Activated CD4-positive, alpha-beta memory T cell treated with anti-CD3 and anti-CD28 coated beads for 36 hours (primary cell): ENCODE measurements at places on chromosomes 16 and 17. TPM values are rescaled to one million over a fixed set of nuclear protein-coding genes. Genes with fewer than 3 reads are reported as not detected.

Gene TEX2
- 12.1 TPM for total RNA-seq

Gene TVP23A
- not detected for total RNA-seq

DNA sequence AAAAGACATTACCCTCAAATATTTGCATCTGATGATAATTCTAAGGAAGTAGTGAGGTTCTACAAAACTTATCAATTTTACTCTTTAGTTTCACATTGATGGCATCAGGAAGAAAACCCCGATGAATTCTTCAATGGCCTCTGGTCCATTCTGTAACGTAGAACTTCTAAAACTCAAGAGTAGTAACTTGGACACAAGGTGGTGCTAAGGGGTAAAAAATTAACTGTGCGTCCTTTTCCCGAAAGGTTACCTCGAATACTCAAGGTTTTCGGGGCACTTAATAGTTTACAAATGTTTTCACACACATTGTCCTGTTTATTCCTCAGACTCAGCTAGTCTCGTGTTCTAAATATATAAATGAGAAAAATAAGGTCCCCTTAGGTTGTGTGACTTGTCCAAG is 517.3 kb upstream of the ZFHX3 start:
- no peak for DNase-seq

- DNase-seq: no peak
Observed at GRCh38 chr16:85317704-85318103, 205.4 kb upstream of the CIBAR2 start.

GRCh38 chr17:77316191-77316641 is 175.4 kb downstream of the SEC14L1 start:
- no peak for DNase-seq

- DNase-seq: no peak
Observed at GRCh38 chr16:86249631-86250030, 260.7 kb upstream of the FOXF1 start.

GRCh38 chr16:54107583-54108202 is 178.9 kb downstream of the IRX3 start:
- DNase-seq: no peak

GRCh38 chr16:591231-591630 is 1.4 kb downstream of the RAB40C start:
- DNase-seq: no peak
